ENCODE measurements at places on chromosomes 2 and 18.

DNA sequence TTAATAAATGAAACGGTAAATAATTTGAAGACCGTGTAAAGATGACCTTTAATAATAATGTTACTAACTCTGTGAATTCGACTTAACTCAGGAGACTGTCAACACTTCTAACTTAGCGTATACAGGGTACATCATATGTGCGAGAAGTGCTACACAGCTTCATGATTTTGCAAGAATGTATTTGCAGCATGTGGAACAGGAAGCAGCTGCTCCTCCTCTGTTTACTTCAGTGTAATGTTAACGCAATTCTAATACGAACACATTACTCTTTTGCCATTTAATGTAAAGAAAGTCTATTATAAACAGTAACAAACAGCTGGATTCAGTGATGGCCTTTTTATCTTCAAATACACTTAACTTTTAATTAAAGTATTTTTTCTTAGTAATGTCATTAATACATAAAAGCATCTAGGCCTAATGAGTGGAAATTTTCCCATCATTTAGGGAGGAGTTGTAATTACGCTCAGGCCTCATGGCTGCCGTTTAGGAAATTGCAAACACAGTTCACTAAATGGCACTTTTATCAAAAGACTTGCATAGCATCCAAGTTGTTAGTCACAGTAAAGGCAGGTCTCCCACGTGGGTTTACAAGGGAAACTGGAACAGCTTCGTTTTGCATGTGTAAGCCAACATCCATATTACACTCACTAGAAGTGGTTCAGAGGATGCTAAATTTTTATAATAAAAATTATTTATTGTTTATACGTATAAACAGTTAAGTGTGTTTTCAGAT lies 635.7 kb downstream of the FBXO15 start:
- peak; percentile 28 for DNase-seq
- H3K27ac ChIP-seq = no peak overlapping the region
- H3K4me3 ChIP-seq = no peak overlapping the region
- no peaks in the 10 kb centered on the region for H3K36me3 ChIP-seq
- no peaks in the 10 kb centered on the region for H3K27me3 ChIP-seq

- peak overlapping the region; percentile 46 for H3K27ac ChIP-seq
- DNase-seq = no peak
- H3K27me3 ChIP-seq = no peaks in the 10 kb centered on the region
- no peaks in the 10 kb centered on the region for H3K4me1 ChIP-seq
These were observed 98.7 kb downstream of the SLC8A1 start for GRCh38 chr2:40353231-40353630.

GRCh38 chr2:127169066-127169660 lies 50.9 kb downstream of the CYP27C1 start:
- H3K4me1 ChIP-seq = no peaks in the 10 kb centered on the region
- DNase-seq = no peak
- no peak overlapping the region for H3K4me3 ChIP-seq
- H3K36me3 ChIP-seq = no peaks in the 10 kb centered on the region

DNA sequence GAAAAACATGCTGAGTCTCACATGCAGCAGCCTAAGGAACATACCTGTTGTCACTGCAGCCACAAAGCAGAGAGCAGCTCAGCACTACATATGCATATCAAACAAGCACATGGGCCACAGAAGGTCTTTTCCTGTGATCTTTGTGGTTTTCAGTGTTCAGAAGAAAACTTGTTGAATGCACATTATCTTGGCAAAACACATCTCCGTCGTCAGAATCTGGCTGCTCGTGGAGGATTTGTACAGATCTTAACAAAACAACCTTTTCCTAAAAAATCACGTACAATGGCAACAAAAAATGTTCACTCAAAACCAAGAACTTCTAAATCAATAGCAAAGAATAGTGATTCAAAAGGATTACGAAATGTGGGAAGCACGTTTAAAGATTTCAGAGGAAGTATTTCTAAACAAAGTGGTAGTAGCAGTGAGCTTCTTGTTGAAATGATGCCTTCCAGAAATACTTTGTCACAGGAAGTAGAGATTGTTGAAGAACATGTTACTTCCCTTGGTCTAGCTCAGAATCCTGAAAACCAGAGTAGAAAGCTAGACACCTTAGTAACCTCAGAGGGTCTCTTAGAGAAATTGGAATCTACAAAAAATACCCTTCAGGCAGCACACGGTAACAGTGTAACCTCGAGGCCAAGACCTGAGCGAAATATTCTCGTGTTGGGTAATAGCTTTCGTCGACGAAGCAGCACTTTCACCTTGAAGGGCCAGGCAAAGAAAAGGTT lies 34.1 kb downstream of the ZNF407 start:
- no peaks in the 10 kb centered on the region for H3K27me3 ChIP-seq
- no peaks in the 10 kb centered on the region for H3K4me1 ChIP-seq
- peaks cover 48% of the 10 kb centered on the region for H3K36me3 ChIP-seq
- H3K4me3 ChIP-seq = no peak overlapping the region

DNA sequence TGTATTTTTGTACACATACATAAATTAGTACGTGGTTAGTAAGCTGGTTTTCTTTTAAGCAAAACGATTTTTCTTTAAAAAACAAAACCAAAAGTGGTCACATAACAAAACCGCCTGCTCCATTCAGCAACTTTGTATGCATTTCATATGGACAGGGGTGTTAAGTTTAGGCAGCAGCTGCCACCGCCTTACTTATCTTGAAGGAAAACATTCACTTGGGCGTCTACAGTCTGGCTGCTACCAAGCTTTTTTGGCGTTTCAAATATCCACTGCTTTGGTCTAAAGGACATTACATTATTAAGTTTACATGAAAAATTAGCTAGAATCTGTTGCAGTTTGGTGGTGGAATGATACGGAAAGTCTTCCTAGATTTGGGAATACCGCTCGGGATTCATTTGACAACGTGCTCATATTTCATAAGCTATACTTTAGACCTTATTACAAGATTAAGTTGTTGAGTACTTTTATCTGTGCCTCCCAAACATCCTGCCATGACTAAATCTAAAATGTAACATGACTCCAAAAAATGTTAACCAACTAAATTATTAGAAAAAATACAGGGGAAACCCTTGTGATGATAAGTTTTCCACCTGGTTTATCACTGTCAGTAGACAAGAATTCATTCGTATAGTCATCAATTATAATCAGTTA lies 214.8 kb downstream of the NEDD4L start:
- no peaks in the 10 kb centered on the region for H3K27me3 ChIP-seq
- H3K36me3 ChIP-seq = peaks cover 17% of the 10 kb centered on the region
- peak overlapping the region; percentile 72 for H3K27ac ChIP-seq
- H3K4me3 ChIP-seq = no peak overlapping the region

DNA sequence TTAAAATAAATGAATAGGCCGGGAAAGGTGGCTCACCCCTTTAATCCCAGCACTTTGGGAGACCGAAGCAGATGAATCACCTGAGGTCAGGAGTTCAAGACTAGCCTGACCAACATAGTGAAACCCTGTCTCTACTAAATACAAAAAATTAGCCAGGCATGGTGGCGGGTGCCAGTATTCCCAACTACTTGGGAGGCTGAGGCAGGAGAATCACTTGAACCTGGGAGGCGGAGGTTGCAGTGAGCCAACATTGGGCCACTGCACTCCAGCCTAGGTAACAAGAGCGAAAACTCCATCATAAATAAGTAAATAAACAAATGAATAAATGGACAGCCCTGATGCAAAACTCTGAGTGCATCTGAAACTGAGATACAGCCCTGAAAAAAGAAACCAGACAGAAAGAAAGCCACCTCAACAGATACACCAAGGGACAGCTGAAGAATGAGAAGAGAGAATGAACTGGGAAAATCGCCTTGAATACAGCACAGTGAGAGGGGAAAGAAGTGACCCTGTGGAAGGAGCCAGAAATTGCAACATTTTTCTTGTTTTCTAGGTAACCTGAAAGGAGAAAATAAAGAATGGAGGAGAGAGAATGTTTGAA lies 64.4 kb downstream of the TRABD2A start:
- H3K4me1 ChIP-seq = no peaks in the 10 kb centered on the region
- H3K27ac ChIP-seq = no peak overlapping the region
- H3K36me3 ChIP-seq = no peaks in the 10 kb centered on the region
- no peak overlapping the region for H3K4me3 ChIP-seq

DNA sequence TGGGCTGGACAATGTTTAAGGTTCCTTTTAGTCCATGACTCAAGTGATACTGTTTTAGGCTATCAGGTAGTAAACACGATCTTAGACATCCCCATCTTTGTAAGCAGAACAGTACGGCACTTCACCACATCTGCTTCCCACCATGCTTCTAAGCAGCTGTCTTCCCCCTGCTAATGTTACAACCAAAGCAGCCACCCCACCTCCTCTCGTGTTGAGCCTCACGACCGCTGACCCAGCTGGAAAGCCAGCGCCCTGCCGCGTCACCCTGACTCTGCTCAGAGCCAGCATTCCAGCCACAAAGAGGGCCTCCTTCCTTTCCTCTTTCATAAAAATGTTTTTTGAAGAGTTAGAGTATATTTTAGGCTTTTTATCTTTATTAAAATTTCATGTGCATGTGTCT lies 9.4 kb downstream of the MTERF4 start:
- no peaks in the 10 kb centered on the region for H3K27me3 ChIP-seq
- no peak for DNase-seq
- H3K4me1 ChIP-seq = no peaks in the 10 kb centered on the region
- no peak overlapping the region for H3K27ac ChIP-seq
- peaks cover 100% of the 10 kb centered on the region for H3K36me3 ChIP-seq

DNA sequence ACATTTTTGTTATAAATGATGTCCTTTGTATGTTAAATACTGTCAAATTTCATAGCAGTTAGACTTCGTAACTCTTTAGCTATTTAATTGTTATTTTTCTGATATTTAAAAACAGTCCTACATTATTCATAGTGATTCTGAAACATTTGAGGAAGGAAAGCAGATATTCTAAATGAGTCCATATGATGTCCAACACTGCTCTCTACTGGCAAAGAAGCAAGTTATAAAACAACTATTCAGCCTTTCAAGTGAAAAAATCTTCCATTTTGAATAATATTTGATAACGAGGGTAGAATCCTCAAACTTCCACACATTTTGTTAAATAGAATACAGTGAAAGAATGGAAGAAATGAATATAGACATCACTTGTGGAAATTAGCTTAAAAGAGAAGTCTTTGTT lies 220.8 kb downstream of the GULP1 start:
- peak; percentile 82 for DNase-seq
- no peak overlapping the region for H3K4me3 ChIP-seq
- H3K27me3 ChIP-seq = no peaks in the 10 kb centered on the region

DNA sequence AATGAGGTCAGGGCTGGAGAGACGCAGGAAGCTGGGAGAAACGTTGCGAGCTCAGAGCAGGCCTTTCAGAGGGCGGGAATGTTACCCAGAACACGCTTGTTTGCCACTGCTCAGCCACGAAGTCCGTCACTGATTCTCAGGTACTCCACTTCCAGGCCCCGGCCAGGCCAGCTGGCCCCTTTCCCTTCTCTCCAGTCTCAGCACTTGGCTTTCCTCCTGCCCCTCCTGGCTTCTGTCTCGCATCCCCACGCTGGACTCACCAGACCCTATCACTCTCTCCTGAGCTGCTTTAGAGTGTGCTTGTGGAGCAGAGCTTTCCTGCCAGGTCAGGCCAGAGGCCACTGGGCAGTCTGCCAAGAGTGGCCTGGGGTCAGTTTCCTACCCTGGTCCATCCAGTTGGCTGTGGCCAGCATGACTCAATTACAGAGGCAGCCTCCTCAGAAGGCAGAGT lies 151.4 kb downstream of the TWIST2 start:
- H3K4me3 ChIP-seq = no peak overlapping the region
- H3K4me1 ChIP-seq = no peaks in the 10 kb centered on the region
- no peaks in the 10 kb centered on the region for H3K36me3 ChIP-seq
- peaks cover 5% of the 10 kb centered on the region for H3K27me3 ChIP-seq
- peak; percentile 38 for DNase-seq

- H3K36me3 ChIP-seq = peaks cover 38% of the 10 kb centered on the region
- H3K4me3 ChIP-seq = no peak overlapping the region
- peaks cover 19% of the 10 kb centered on the region for H3K4me1 ChIP-seq
These were observed 35.1 kb downstream of the VPS54 start for GRCh38 chr2:63983986-63984605.

DNA sequence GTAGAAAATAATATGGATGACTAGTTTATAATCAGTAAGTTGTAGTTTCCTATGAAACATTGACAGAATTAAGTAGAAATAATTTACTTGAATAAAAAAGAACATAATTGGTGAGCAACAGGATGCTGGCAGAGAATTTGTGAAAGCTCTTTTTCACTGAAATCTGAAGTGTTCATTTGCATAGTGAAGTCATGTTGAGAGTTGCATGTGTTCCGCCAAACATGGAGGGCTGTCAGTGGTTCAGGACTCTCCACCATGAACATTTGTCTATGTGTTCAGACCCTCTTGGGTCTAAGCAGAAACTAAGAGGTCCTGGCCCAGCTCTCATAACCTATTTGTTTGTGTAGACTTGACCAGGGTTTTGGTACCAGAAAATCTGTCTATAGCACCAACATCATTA lies 182.5 kb upstream of the LINC00305 start:
- no peak for DNase-seq
- no peaks in the 10 kb centered on the region for H3K27me3 ChIP-seq
- H3K4me1 ChIP-seq = no peaks in the 10 kb centered on the region
- no peak overlapping the region for H3K27ac ChIP-seq
- H3K36me3 ChIP-seq = no peaks in the 10 kb centered on the region

DNA sequence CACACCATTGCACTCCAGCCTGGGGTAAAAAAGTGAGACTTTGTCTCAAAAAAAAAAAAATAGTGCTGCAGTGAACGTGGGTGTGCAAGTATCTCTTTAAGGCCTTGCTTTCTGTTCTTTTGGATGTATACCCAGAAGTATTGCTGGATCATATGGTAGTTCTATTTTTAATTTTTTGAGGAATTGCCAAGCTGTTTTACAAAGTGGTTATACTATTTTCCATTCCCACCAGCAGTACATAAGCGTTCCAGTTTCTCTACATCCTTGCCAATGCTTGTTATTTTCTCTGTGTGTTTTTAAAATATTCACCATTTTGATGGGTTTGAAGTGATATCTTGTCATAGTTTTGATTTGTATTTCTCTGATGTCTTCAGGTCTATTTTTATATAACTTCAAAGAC lies 13.1 kb downstream of the ARMC9 start:
- no peaks in the 10 kb centered on the region for H3K4me1 ChIP-seq
- H3K27me3 ChIP-seq = no peaks in the 10 kb centered on the region
- no peak overlapping the region for H3K4me3 ChIP-seq

DNA sequence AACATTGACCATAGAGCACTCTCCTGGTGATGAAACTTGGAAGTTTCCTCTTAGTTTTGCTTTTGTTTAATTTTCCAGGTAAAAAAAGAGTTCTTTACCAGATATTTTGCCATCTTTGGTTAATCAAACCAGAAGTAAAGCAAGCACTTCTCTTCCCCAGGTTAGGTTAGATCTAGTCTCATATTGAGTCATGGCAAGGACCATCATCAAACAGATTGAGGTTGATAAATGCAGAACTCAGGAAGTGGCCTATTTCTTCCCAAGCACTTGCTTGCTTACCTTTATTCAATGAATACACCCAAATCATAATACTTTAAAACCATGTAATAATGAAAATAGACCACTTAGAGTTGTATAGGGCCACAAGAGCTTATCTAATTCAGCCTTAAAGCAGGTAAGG lies 23.4 kb downstream of the DNAH6 start:
- no peak overlapping the region for H3K4me3 ChIP-seq

GRCh38 chr18:31503011-31503410 lies 5.0 kb downstream of the DSG2 start:
- no peaks in the 10 kb centered on the region for H3K36me3 ChIP-seq
- no peak overlapping the region for H3K4me3 ChIP-seq
- peaks cover 15% of the 10 kb centered on the region for H3K4me1 ChIP-seq
